ENCODE measurements at places on chromosomes 5 and 9. TPM values are rescaled to one million over a fixed set of nuclear protein-coding genes. Genes with fewer than 3 reads are reported as not detected.

DNA sequence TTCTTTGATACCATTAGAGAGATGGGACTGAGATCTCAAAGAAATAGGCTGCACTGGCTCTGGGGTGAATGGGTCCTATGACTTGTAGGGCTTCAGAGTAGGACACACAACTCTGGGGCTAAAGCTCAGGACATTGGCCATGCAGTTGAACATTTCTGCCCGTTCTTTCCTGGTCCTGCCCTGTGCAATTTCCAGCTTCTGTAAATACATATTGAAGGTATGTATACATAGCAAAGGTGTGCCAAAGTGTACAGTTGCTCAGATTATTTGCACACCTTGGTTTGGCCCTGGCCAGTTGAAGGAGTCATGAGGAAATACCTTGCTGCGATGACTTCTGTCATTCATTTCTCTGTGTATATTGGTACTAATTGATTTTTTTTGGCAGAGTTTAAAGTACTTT, 52.8 kb upstream of the TAF11L2 start:
- no peak for ATAC-seq

DNA sequence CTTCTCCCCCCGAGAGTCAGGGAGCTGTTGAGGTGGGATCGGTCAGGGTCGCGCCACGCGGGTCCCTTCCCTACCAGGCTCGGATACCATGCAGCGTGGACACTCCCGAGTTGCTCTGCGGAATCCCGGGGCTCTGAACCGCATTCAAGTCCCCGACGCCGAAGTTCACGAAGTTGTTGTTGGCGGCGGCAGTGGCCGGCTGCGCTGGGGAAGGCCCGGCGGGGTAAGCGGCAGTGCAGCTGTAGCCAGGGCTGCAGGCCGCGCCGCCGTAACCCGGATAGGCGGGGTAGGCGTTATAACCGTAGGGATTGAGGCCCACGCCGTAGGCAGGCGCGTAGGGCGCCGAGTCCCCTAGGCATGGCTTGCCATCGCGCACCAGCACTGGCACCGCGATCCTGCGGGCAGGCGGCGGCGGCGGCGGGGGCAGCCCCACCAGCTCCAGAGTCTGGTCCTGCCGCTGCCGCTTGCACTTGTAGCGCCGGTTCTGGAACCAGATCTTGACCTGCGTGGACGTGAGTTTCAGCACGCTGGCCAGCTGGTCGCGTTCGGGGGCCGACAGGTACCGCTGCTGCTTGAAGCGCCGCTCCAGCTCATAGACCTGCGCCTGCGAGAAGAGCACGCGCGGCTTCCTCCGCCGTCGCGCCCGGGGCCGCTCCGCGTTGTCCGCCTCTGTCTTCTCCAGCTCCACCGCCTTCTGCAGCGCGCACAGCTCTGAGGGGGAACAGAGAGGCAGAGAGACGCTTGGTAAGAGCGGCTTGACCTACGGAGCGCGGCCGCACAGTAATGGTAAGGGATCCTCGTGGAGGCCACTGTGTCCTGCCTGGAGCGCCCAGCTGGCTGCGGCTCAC, 2.3 kb downstream of the NKX2-5 start:
- ATAC-seq, result peak; percentile 24

DNA sequence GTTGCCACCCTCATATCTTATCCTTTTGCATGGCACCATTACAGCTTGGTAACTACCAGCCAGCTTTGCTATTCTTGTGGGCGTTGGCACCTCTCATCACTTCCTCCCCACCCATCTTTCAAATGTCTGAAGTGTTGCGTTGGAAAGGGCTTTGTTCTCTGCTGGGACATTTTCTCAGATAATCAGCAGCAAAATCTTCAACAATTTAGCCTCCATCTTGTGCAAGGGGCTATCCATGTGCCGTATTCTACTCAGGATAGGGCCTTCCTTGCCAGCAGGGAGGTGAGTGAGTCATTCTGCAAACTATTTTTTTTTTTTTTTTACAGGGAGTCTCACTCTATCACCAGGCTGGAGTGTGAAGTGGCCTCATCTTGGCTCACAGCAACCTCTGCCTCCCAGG, 62.1 kb upstream of the NUDT12 start:
- ATAC-seq, result peak; percentile 43

ALDH7A1 gene
- 118 TPM for total RNA-seq

- ATAC-seq, result no peak
These were observed 889.3 kb downstream of the MAT2B start for GRCh38 chr5:164394686-164395194.

DNA sequence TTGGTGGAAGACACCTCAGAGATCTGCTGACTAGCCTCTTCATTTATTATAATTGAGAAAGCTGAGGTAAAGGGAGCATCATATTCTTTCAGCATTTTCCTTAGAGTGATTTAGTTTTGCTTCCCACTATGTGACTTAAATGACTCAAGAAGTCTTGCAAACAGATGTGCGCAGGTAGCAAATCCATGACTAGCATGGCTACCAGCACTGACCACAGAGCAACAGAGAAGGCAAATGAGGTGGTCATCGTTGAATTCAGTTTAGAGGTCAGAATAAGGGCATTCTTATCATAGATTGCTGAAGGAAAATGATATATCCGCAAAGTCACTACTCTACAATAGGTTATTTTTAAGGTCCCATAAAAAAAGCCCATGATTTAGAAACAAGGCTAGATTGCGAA, 162.2 kb downstream of the PIK3R1 start:
- ATAC-seq, result no peak

PCDHAC1 gene
- 0.04 TPM for total RNA-seq

ZNF608 gene
- 6.7 TPM for total RNA-seq

HTR4 gene
- 0.08 TPM for total RNA-seq

- ATAC-seq, result no peak
These were observed 162.8 kb downstream of the FAM174A start for GRCh38 chr5:100697970-100698369.

- no peak for ATAC-seq
These were observed 325.9 kb upstream of the CYLC2 start for GRCh38 chr9:102669220-102669619.

- no peak for ATAC-seq
These were observed 37.8 kb upstream of the FUBP3 start for GRCh38 chr9:130541533-130541932.

- no peak for ATAC-seq
These were observed 40.7 kb downstream of the F2RL2 start for GRCh38 chr5:76582230-76583162.

GRCh38 chr9:112437406-112437805, 49.2 kb upstream of the KIAA1958 start:
- no peak for ATAC-seq

DNA sequence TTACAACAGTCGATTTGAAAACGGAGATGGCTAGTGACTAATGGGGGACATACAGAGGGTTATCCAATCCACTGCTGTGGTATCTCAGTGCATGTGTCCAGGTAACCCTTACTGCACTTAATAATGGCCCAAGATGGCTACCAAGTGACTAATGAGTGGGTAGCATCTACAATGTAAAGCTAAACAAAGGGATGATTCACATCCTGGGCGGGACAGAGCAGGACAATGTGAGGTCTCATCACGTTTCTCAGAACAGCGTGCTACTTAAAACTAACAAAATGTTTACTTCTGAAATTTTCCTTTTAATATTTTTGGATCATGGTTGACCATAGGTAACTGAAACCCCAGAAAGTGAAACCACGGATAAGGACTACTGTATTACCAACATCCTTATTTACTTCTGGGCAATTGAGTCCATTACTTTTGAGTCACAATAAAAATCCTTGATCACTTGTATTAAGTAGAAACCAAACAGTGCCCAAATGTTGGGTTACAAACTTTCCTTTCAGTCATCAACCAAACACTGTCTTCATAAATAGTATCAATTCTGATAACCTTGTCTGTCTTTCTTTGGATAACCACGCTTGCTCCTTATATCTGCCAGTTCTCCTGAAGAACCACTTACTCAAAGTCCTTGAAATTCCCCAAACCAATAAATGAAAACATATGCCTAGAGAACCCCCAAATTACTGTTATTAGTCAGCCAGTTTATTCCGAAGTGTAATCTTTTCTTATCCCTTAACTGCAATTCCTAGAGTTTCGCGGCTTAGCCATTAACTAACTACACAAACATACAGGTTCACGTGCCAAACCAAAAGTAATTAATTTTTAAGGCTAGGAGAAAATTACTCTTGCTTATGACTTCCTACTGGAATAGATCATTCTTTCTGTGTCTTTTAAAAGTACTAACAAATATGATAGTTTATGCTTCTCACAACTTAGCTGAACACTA, 59.7 kb downstream of the ELL2 start:
- ATAC-seq, result peak; percentile 92

- peak; percentile 43 for ATAC-seq
These were observed 240.7 kb downstream of the CSNK1G3 start for GRCh38 chr5:123752552-123753179.

C5orf58 gene
- total RNA-seq, result not detected

PCDHB13 gene
- total RNA-seq, result 3.4 TPM

PSAT1 gene
- 66.5 TPM for total RNA-seq

DNA sequence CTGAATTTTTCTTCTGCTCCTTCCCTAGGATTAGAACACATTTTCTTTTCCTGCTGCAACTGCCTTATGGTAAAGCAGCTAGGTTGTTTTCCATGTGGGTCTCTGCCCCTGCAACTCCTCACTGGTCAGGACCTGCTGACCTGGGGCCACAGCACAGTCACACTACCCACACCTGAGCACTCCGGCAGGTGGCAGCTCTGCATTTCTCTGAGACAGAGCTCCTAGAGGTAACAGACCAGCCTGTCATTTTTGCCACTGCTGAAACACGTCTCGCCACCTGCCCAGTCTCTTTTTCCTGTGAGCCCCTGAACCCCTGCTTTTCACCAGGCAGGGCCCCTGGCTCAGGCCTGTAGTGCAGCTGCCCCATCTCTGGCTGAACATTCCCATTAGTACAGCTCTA, 609.6 kb downstream of the HINT1 start:
- ATAC-seq, result no peak

Data from esophagus mucosa (tissue), 1 donor.